B cell (primary cell): ENCODE measurements at places on chromosomes 2 and 18. TPM values are rescaled to one million over a fixed set of nuclear protein-coding genes. Genes with fewer than 3 reads are reported as not detected.

DNA sequence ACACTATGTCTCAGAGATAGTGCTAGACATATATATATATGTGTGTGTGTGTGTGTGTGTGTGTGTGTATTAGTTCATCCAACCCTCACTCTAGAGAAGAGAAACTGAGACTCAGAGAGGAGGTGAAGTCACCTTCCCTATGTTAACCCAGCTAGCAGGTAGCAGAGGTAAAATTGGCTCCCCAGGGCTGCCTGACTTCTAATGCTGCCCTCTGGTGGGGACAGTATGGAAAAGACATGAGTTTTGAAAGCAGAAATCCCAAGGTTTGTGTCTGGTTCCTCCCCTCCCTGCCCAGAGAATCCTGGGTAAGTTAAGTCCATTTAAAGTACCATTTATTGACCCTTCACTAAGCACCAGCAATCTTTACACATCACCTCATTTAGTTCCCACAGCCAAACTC, 137.7 kb downstream of the THNSL2 start:
- peak; percentile 7 for DNase-seq

DNA sequence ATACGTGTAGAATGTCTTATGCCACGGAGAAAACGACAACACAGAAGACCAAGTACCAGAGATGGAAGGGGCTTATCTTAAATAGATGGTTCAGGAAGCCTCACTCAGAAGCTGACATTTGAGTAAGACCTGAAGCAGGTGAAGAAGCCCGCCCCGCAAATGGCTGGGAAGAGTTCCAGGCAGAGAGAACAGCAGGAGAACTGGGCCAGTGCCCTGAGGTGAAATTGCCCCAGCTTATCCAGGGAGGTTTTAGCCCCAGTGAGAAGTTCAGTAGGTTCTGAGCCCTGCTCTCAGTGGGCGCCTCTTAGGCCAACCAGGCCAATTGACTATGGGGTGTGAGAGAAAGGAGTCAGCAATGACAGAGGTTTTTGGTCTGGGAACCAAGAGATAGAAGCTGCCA, 166.1 kb upstream of the FOSL2 start:
- no peak for DNase-seq

DNA sequence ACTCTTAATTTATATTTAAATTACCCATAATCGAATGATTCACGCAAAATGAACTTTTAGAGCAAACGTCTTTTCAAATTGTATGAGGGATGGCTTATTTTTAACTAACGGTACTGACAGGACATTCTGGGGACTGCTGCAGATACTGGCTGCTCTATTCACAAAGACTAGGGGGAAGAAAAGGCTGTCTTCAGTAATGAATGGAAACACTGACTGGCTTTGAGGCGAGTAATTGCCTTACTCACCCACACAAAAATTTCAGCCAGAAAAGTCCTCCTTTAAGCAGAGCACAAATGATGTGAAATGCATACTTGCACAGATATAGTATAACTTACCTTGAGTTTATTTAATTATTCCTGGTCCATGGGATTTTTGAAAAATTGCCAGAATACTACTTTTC, 852.6 kb downstream of the DPP10 start:
- no peak for DNase-seq

- DNase-seq = peak; percentile 93
Observed at GRCh38 chr2:233100192-233100998, 40.3 kb downstream of the INPP5D start.

- DNase-seq = no peak
Observed at GRCh38 chr18:70598406-70598805, 309.6 kb downstream of the SOCS6 start.

DNA sequence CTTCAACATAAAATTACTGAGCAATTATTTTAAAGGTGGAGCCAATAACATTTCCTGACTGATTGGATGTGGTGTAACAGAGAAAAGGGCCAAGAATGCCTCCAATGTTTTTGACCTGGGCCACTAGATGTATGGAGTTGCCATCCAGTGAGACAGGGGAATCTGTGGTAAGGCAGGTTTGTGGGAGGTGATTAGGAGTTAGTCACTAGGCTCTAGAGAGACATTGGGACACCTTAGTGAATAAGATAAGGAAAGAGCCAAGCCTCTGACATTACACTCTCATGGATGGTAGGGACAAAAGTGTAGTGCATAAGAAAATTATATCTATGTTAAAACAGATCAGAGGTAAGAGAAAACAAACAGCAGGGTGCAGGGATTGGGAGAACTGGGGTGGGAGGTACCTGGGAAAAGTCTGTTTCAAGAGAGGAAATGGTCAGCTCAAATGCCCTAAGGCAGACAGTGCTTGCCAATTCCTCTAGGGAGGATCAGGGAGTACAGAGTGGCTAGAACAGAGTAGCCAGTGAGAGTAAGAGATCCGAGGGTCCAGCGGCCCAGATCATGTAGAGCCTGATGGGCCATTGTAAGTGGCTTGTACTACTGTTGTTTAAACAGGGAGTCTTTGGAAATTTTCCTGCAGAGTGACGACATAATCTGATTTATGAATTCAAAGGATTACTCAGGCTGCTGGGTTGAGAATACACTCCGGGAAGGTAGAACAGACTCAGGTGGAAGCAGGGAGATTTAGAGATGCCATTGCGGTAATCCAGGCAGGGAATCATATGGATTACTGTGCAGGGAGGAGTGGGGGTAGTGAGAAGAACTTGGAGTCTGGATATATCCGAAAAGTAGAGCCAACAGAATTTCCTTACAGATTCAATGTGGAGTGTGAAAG, 45.7 kb upstream of the CUL3 start:
- no peak for DNase-seq

GRCh38 chr2:54258166-54258565, 2.1 kb upstream of the TSPYL6 start:
- DNase-seq = no peak

- no peak for DNase-seq
Observed at GRCh38 chr2:65055422-65056214, 598 bp upstream of the CEP68 start.

- DNase-seq = no peak
Observed at GRCh38 chr2:60965499-60965785, 52.1 kb upstream of the PEX13 start.

GRCh38 chr2:238228700-238229099, 11.1 kb downstream of the HES6 start:
- no peak for DNase-seq

- DNase-seq = no peak
Observed at GRCh38 chr18:63725682-63726480, 23.1 kb downstream of the SERPINB11 start.

GRCh38 chr2:4909346-4910009, 782.7 kb upstream of the SOX11 start:
- DNase-seq = no peak

- peak; percentile 59 for DNase-seq
Observed at GRCh38 chr2:9422321-9423099, 818 bp downstream of the ITGB1BP1 start.

GRCh38 chr2:53767405-53768241, at the start of gene CHAC2:
CHAC2 (plus strand) TSS chr2:53767804; CDS start chr2:53767887, 83 bp downstream.
- DNase-seq = peak; percentile 93

- no peak for DNase-seq
Observed at GRCh38 chr2:138390316-138390945, 111.1 kb upstream of the SPOPL start.

DNA sequence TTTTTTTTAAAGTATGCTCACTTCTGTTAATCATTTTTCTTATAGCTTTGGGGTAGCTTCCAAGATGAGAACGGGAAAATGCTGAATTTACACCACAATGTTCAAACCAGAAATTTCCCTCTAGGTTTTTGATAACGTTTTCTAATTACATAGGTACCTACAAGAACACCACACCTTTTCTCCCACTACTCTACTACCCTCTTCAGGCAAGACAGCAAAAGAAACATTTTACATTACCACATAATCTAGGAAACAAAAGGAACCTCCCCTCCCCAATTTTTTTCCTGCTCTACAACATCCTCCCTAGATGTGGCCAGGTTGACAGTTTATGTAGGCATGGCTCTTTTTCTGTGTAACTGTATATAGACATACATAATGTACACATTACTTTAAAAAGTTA, 32.4 kb downstream of the NDUFAF7 start:
- DNase-seq = no peak

DNA sequence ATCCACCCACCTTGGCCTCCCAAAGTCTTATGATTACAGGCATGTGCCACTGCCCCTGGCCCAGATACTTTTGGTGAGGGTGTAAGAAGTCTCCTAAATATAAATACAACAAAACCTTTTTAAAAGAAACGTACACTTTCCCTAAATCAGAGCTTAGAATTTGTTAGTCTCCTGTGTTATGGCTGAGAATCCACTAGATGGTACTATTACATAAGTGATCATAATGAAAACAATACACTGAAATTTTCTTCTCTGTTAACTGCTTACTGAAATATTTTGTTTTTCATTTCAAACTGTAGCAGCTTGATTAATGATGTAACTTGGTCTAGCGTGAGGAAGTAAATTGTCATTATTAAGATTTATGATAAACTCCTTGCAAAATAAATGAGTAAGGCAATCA, 74.8 kb upstream of the FAM98A start:
- no peak for DNase-seq

DNA sequence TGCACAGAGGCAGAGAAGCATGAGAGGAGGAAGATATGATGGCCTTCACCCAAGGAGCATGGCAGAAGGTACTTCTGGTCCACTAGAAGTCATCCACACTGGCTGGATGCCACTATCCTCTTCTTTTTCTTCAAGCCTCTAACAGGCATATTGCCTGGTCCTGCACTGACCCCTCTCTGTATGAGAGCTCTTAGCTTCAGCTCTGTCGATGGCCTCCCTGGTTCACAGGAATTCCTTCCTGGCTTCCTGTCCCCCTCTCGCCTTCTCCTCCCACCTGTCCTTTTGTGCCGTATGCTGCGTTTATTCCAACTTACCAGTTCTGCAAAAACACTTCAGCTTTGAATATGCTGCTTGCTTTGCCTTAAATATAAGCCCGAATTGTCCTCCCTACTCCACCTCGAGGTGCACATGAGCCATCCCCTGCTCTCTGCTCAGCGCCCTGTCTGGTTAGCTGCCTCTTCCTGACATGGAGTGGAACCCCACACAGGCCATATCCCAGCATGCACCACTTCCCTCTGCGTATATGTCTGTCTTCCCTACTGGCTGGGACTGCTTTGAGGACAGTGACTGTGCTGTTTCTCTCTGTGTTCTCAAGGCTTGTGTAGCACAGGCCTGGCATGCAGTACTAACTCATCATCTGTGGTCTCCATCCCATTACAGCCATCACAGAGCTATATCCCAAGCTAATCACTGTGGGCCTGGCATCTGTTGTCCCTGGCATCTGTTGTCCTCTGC, 474.9 kb downstream of the EIPR1 start:
- no peak for DNase-seq

GRCh38 chr18:37729716-37730115, 164.1 kb upstream of the CELF4 start:
- DNase-seq = no peak

DNA sequence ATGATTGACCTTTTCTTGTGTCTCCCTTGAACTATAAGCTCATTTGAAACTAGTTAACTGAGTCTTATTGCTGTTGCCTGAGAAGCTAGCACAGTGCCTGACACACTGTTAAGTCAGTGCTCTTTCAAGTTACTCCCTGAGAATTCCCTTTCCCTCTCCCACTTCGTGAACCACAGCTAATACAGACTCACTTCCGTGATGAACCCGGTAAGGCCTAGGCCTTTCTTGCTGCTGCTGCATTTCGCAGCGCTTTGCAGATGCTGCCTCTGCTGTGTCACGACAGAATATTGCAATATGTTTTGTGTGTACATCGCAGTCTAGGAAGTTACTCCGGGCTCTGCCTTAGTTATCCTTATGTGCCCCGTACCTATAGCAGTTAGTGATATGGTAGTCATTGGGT, 42.8 kb downstream of the LIMS1 start:
- DNase-seq = no peak

DNA sequence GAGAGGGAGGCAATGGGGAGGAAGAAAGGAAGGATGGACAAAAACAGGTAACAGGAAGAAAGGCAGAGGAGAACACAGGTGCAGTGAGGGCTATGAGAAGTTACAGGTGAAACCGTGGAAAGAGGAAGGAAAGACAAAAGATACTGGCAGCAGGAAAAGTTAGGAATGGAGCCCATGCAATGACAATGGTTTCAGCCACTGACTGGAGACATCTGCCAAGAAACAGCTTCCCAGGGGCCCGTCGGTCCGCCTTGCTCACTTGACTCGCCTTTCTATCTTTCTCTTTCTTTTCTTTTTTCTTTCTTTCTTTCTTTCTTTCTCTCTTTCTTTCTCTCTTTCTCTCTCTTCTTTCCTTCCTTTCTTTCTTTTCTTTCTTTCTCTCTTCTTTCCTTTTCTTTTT, 37.5 kb downstream of the ST8SIA5 start:
- no peak for DNase-seq

GRCh38 chr2:187187519-187187918, 260.5 kb downstream of the CALCRL start:
- DNase-seq = no peak

GRCh38 chr2:226450141-226450540, 349.5 kb downstream of the IRS1 start:
- no peak for DNase-seq

- DNase-seq = no peak
Observed at GRCh38 chr2:237432484-237433092, 18.6 kb upstream of the COL6A3 start.

DNA sequence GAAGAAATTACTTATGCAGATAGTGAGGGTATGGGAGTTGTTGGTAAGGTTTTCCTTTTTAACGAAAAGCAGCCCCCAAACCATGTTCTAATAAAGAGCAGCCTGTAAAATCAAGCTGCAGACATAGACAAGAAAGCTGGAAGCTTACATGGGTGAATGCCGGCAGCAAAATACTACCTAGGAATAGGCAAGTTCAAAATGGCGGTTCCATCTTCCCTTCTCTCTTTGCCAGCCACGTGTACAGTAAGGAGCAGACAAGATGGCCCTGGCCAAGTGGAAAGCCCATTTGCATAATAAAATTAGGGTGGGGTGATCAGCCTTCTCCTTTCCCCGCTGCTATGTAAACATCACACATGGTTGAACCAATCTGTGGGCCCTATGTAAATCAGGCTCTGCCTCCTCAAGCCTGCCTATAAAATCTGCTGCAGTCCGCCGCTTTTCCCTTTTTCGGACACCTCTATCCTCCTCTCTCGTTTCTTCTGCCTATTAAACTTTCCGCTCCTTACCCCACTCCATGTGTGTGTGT, 155.0 kb downstream of the ZBTB7C start:
- no peak for DNase-seq

DNA sequence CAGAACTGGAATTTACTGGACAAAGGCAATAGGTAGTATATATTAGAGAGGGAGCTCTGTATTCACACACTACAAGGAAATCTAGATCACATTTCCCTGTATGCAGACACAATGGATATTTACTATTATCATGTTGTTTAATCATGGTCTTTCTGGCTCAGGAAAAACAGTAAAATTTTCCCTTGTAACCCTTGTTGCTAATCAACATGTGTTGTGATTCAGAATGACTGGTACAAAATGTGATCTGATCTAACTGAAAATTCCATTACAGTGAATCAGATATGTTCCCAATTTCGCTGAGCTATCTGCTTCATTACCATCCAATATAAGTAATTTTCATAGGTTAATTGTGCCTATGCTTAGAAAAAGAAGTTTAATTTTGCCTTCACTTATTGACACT, 1109.7 kb downstream of the LRP1B start:
- DNase-seq = no peak

- no peak for DNase-seq
Observed at GRCh38 chr18:44229693-44230108, 451.0 kb upstream of the SETBP1 start.

- no peak for DNase-seq
Observed at GRCh38 chr2:192953116-192953515, 758.4 kb upstream of the TMEFF2 start.

The ZSWIM2 gene
- polyA plus RNA-seq = not detected in 2 replicates

The INHBB gene
- polyA plus RNA-seq = 0.03 and 0.04 TPM in 2 replicates

The CLIP4 gene
- polyA plus RNA-seq = 3.3 and 4.0 TPM in 2 replicates

The TSHZ1 gene
- polyA plus RNA-seq = 1.5 and 5.3 TPM in 2 replicates

The IL36G gene
- polyA plus RNA-seq = not detected in 2 replicates

The LCT gene
- polyA plus RNA-seq = 0.03 TPM in 1 of 2 replicates, not detected in the other

The CFAP210 gene
- not detected in 2 replicates for polyA plus RNA-seq

The PRKAG3 gene
- not detected in 2 replicates for polyA plus RNA-seq

The KCNIP3 gene
- polyA plus RNA-seq = not detected in 2 replicates
